ENCODE measurements at places on chromosomes 4 and X.

DNA sequence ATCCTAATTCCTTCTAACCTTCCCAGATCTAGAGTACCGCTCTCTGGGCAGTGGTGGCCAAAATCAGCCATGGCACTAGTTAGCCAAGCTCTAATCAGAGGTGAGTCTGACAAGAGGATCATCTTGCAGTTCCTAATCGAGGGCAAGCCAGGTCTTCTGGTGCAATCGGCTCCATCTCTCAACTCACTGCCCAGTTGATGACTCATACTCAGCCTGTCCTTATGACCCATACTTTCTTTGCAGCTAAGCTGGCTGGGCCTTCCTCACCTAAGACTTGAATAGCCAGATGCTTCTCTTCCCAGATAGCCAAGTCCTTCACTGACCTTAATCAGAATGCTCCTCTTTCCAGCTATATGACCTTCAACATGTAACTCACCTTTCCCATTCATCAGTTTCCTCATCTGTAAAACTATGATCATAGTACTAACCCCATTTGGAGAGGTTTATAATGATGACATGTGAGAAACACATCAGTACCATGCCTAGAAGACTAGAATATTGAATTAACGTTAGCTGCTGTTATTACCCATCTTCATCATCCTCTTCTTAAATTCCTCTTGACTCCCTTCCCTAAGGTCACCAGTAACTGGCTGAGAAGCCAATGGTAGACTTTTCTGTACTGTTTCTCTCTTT is 57.1 kb downstream of the RELL1 start:
- DNase-seq, result no peak

DNA sequence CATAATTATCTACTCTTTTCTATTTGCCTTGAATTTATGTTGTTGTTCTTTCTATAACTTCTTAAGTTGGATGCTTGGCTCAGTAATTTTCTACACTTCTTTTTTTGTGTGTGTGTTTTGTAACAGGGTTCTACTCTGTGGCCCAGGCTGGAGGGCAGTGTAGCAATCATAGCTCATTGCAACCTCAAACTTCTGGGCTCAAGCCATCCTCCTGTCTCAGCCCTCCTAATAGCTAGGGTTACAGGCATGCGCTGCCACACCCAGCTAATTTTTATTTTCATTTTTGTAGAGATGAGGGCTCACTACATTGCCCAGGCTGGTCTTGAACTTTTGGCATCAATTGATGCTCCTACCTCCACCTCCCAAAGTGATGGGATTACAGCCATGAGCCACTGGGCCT is 20.7 kb upstream of the UCHL1 start:
- DNase-seq, result no peak

DNA sequence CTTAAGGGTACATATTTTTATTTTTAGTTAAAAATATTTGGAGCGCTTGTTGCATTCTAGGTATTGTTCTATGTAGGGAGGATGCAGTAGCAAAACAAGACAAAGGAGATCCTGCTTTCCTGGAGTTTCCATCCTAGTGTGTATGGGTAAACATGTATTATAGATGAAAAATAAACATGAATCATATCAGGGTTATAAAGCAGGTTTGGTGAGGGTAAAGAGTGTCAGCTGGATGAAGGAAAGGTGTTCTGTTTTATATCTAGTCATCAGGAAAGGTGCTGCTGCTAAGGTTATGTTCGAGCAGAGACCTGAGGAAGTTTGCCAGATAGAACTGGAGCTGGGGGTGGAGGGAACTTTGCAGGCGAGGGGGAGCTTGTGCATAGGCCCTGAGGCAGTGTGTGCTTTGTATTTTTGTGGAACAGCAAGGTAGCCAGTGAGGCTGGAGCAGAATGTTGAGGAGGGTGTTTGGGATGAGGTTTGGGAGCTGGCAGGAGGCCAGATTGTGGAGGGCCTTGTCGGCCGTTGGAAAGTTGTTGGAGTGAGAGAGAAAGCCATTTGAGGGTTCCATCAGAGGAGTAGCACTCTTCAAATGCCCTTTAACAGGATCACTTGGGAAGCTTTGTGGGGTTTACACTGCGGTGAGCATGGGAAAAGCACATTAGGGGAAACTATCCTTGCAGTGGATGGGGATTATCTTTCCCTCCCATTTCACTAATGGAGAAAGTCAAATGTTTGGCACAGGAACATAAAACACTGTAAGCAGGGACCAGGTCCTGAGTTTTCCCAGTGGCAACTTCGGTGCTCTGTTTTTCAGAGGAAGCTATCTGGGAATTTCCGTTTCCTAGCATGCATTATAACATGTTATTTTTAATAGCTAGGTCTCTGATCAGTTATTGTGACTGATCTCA is 35.9 kb downstream of the AFF1 start:
- no peak for DNase-seq

DNA sequence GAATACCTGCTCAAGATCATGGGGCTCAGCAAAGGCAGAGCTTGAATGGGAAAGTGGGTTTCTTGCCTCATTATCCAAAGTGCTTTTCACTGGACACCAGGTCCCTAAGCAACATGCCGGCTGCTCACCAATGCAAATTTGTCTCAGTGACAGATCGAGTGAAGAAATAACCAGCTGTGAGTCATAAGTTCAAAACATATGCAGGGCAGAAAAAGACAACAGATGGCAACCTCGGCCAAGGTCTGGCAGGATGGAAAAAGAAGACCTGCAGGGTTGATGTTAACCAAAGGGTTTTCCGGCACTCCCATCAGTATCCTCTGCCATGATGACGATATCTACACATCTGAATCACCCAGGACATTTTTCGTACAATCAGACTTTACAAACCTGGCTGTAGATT is 124.1 kb downstream of the AFAP1 start:
- DNase-seq, result no peak

DNA sequence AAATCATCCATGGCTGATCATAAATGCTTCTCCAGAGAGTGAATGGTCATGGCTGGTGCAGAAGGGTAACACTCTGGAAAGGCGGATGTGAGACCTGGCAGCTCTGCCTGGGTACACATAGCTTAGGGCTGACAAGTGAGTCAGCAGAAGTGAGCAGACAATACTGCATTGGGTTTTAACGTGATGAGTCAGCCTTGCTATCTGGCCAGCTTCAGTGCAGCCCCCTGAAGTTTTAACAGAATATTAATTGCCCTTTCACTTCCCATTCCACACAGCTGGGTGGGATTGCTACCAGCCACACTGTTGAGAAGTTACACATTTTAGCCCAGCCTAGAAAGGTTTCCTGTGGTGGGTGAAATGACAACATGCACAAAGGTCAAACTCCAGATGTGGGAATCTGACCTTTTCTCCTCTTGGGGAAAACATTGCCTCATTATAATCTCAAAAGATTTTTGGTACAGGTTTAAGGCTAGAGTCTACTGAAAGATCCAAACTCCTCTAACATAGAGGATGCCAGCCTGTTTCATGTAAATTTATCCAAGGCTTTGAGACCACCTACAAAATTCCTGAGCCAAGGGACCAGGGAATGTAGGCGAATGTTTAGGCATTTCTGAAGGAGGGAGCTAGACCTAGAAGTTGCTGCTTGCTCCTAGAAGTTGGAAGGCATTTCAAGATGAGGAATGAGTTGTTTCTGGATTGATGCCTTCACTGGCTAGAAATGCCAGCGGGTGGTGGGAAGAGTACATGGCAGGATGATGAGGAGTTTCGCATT is 230.3 kb upstream of the PGRMC2 start:
- DNase-seq, result no peak

DNA sequence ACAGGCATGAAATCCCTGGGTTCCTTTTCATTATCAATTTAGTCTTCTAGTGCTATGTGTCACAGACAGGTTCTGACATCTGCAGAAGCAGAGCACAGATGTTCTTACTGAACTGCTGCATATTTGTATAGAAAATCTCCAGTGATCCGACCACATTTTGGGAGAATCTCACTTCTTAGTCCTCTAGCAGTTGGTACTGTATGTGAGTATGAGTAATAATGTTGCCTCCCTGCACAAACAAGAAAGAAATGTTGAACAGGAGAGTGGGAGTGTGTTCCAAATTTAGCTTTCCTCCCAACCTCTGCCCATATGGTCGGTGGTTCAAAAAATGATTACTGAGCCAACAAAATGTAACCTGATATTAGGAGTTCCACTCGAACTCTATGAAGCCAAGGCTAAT is 165.3 kb upstream of the GPC4 start:
- no peak for DNase-seq

DNA sequence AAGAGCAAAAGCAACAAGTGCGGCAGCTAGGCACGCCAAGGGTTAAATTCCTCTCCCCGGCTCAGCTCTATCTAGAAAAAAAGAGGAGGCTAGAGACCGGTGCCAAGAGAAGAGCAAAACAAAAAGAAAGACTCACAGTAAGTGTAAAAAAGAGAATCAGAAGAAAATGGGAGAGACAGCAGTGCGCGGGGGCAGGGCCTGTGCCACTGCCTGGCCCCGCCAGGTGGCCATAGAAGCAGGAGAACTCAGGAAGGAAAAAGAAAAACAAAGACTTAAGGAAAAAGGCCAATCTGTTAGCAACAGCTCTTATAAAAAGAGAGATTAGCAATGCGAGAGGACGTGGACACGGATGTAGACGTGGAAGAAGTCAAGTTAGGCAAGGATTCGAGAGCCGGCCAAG is 3.2 kb downstream of the ACOX3 start:
- DNase-seq, result no peak

GRCh38 chrX:143935601-143936000 is 51.7 kb downstream of the UBE2NL start:
- no peak for DNase-seq

GRCh38 chrX:21802054-21802670 is 37.3 kb upstream of the MBTPS2 start:
- DNase-seq, result no peak

DNA sequence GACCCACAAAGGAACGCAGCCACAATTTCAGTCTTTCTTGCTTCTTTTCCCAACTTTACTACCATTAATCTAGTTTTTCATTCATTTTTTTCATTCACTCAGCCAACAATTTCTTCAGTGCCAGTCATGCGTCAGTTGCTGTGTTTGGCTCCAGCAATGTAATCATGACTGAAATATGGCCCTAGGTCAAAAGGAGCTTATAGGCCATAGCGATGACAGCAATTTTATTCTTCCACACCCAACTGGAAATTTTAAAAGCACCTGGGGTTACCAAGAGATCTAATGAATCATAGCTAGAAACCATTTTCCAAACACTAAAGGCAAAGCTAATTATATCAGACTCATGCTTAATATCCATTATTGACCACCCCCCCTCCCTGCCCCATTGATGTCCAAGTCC is 29.8 kb upstream of the C1QTNF7 start:
- no peak for DNase-seq

GRCh38 chr4:186953599-186954260 is 230.1 kb upstream of the FAT1 start:
- DNase-seq, result no peak

GRCh38 chrX:154396973-154397887 is 947 bp upstream of the RPL10 start:
- DNase-seq, result no peak

DNA sequence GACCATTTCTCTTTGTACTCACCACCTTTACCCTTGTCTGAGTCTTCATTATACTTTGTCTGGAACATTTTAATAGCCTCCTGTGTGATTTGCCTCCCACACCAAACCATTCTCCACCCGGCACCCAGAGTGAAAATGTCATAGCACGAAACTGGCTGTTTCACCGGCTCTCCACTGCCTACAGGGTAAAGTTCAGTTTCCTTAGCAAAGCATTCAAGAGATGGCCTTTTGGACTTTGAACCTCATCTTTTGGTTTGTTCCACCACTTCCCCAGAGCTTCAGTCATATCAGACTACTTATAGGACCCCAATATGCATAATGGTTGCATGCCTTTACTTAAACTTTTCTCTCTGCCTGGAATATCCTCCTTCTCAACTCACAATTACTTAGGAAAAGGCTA is 38.3 kb downstream of the RAP2C start:
- no peak for DNase-seq

- no peak for DNase-seq
Measured at GRCh38 chrX:112841820-112842157, 1.2 kb upstream of the AMOT start.

GRCh38 chrX:99095965-99096635 is 1314.0 kb downstream of the PCDH19 start:
- DNase-seq, result no peak
